Stimulated activated CD4-positive, alpha-beta T cell treated with anti-CD3 and anti-CD28 coated beads, TNF-alpha, amount 100 ng/mL, for 1 hour (primary cell): ENCODE measurements at places on chromosomes 7 and 10.

GRCh38 chr7:46850563-46851330 lies 731.2 kb downstream of the TNS3 start:
- no peak for DNase-seq

- DNase-seq = no peak
Observed at GRCh38 chr7:129127154-129127553, 17.4 kb upstream of the TSPAN33 start.

DNA sequence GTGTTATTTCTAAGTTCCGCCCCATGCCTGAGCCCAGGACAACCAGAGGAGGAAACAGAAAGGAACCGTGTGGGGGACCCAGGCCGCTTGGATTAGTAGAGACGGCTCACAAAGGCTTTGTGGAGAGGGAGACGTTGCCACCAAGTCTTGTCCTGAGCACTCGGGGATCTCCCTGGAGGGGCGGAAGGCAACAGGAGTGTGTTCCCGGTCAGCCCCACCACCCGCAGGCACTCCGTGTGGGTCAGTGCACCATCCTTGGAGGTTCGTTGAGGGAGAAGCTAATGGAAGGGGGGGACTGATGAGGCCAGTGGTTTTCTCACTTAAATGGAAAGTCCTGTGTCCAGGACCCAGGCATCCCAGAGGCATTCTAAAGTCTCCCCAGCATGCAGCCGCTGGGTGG lies 26.7 kb upstream of the EN2 start:
- no peak for DNase-seq

DNA sequence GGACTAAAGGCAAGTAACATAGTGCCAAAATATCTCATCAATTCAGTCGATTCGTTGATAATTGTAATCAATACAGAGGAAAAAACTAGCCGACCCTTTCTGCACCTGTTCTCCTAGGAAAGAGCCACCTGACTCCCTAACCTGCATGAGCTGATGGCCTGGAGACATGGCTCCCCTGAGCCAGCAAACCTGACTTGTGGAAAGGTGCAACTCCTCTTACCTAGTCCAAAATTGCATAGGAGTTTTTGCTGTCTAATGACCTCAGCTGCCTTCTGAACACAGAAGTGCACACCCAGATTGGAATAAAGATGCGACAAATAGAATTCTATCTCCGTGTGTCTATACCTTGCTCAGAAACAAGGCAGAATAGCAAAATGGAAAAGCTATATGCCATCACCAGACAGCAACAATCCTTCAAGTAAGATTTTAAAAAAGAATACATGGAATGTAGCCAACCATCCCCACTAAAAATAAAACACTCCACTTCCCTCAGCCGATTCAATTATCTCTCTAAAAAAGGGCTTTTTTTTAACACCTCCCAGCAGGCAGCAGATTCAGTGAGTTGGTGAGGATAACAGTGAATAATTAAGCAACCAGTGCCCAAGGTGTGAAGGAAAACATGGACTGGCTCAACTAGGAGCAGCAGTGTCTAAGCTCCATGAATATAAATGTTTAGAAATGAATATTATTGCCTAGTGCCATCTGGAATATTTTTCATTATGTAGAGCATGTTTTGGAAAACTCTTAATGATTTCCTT lies 26.6 kb upstream of the LMTK2 start:
- DNase-seq = no peak

GRCh38 chr10:6070660-6071059 lies 8.5 kb upstream of the IL2RA start:
- peak; percentile 42 for DNase-seq

GRCh38 chr7:80635533-80635932 lies 2.9 kb upstream of the CD36 start:
- DNase-seq = no peak

DNA sequence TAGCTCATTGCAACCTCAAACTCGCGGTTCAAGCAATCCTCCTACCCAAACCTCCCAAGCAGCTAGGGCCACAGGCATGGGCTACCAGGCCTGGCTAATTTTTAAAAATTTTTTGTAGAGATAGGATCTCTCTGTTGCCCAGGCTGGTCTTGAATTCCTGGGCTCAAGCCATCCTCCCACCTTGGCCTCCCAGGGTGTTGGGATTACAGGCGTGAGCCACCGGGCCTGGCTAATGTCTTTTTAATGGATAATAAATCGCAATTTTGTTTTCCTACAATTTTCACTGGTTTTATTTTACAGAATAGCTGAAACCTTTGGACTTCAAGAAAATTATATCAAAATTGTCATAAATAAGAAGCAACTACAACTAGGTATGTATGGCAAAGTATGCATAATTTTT lies 10.9 kb downstream of the NUB1 start:
- DNase-seq = no peak

GRCh38 chr10:70834441-70835151 lies 18.8 kb downstream of the SGPL1 start:
- DNase-seq = no peak

DNA sequence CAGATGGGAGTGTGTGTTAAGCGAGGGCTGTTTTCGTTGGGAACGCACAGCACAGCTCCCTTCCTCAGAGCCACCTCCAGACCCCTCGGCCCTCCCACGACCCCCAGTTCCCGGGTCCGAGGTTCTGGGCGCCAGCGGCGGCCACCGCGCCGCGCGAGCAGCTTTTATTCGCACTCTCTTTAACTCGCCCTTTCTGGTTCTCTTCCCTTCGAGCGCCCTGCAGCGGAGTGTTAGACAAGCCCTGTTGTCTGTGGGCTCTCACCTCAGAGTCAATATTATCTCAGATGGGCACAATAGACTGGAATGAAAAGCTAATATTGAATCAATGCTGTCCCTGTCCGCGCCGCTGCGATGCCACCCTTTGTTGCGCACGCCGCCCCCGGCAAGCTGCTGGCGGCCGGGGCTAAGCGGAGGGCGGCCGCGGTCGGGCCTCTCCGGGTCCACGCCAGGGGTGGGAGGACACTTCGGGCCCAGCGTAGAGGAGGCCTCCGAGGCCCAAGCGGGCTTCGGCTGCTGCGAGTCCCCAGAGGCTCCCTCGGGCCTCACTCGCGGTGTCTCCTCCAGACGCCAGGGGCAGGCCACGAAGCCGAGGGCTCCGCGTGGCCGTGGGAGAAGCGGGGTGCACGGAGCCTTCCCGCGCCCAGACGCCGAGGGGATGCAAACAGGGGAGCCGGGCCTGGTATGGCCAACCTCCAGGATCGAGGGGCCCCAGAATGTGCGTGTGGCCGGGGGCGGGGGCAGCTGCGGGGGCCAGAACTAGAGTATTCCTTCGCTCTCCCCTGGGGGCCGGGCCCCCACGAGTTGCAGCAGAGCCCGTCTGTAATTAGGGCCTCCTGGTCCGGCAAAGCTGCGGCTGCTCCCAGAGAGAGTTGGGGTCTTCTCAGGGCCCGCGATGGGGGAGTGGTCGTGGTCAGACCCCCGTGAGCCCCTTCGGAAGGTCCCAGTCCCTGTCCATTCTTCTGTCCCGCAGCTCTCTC lies 7.9 kb upstream of the EMX2 start:
- no peak for DNase-seq

GRCh38 chr10:8035006-8035640 lies 19.4 kb upstream of the GATA3 start:
- DNase-seq = no peak

GRCh38 chr7:70805360-70805759 lies 326.6 kb upstream of the GALNT17 start:
- DNase-seq = no peak

DNA sequence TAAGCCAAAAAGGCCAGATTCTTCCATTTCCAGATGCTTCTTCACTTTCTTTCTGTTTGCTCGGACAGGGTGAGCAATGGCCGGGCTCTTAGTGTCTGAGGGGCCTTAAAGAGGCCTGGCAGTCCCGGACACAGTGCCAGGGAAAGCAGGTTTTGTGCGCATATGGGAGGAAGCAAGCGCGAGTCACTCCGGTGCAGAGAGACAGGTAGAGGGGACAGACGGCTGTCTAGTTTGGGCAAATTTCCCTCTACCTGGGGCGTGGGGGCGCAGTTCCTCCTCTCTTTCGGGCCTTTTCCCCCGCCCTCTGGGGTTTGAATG lies 4.7 kb downstream of the NEUROD6 start:
- DNase-seq = no peak

DNA sequence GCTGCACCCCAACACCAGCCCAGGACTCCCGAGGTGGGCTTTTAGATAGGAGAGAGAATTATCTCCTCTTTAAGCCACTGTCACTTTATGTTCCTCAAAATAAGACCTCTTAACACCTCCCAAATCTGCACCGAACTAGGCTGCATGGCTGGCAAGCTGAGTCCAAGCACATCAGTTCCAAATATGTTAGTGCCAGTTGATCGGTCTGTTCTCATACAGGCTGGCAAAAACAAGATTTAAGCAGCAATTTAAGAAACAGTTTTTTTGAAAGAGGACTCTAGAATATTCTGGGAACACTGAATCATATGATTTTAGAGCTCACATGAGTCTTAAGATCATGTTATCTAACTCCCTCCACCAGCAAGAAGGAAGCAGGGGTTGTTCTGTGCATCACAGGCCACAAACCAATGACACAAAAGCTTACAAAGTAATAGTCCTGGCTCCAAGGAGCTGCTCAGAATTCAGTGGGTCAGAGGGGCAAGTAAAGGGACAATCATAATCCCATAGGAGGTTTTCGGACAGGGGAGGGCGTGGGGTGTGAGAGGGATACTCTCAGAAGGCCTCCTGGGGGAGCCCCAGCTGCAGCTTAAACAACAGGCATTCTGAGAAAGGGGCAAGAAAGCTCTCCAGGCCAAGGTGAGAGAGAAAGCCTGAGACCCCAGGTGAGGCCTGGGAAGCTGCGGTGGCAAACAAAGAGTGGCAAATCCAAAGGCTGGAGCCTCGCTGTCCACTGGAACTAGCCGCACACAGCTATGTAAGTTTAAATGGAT lies 7.1 kb downstream of the COBL start:
- DNase-seq = no peak

DNA sequence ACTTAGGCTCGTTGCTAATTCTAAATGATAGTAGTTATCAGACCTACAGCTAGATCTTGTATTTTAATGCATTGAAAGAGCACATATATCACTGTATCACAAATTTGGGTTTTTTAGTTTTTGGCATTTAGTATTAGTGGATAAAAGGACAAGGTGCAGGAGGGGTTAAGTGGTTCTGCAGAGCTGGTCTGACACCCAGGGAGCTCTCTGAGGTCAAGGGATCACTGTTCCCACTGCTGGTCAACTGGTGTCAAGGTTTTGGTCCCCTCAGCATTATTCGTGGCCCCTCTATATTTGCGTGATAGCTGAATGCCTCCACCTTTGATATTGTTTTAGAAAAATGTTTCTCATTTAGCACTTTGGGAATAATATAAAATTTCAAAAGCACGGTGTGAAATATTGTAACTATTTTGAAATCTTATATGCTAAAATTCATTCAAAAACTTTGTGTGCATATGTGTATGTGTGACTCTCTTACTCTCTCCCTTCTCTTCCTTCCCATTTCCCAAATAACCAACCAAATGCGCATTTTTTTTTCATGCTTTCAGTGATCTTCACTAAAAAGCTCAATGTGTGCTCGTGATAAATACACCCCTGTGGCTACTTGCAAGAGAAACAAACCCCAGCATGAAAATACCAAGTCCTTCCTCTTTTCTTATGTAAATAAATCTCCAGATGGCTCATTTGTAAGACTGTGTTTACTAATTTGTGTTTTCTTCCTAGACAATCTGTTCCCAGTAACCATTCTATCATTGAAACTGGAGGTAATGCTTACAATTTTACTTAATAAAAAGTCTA lies 309.2 kb downstream of the FGFR2 start:
- no peak for DNase-seq

DNA sequence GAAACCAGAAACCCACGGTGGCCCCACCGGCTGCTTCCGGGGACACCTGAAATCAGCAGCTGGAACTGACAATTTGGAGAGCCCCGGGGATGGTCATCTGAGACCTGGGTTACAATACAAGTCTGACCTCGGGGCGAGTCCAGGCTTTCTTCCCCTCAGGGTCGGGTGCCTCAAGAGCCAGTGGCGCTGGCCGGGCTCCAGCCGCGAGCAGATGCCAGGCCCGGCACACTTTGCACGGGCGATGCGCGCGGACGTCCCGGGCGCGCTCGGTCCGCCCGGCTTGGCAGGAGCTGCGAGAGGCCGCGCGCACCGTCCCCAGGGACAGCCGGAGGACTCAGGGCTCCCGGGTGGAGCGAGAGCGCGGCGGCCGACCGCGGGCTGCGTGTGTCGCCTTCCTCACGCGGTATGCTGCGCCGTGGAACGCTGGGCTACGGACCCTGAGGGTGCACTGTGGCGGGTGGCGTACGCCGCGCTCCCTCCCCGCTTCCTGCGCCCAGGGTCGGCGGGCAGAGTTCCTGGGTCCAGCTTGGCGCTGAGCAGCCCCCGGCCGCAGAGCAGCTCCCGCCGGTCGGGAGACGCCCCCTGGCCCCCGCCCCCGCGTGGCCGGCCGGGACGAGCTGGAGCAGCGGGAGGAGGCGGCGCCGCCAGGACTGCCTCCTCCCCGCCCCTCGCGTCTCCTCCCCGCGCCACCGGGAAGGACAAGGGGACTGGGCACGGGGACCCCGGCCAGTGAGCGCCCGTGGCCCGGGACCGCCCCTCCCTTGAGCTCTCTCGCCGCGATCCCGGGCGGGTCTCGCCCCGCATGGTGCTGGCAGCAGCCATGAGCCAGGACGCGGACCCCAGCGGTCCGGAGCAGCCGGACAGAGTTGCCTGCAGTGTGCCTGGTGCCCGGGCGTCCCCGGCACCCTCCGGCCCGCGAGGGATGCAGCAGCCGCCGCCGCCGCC lies at the start of gene RBM20:
TSS of gene RBM20 (plus strand) at position 684 of the 945 bp plus-strand sequence. CDS start at position 803, 119 bp downstream.
- DNase-seq = no peak

- no peak for DNase-seq
Observed at GRCh38 chr10:2445370-2445769, 622.0 kb upstream of the PFKP start.

GRCh38 chr10:132179551-132180392 lies 7.0 kb upstream of the DPYSL4 start:
- no peak for DNase-seq

- no peak for DNase-seq
Observed at GRCh38 chr7:52168085-52168484, 851.5 kb upstream of the COBL start.
